ENCODE measurements at places on chromosomes 7 and 10. TPM values are rescaled to one million over a fixed set of nuclear protein-coding genes. Genes with fewer than 3 reads are reported as not detected.

ASZ1 gene
- not detected for total RNA-seq

CTAGE4 gene
- 0.12 TPM for total RNA-seq

PAX4 gene
- total RNA-seq: not detected

DLG5 gene
- total RNA-seq: 14.6 TPM

GRCh38 chr10:96695975-96696634, 24.2 kb downstream of the PIK3AP1 start:
- DNase-seq: no peak

DNA sequence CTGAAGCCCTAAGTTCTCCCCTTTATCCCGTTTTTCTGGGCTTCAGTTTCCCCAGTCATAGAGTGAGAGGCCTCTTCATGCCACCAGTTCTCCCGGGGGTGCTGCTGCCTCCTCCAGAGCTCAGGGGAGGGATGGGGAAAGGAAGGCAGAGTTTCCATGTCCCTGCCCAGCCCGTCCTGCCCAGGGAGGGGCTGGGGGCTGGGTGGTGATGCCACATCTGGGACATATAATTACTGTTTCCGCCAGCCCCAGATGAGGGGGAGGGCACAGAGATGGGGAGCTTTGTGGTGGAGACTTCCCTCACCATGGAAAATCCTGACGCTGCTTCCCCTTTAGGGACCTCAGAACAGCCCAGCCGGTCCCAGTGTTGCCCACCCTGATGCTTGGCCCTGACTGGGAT, 4.1 kb downstream of the AQP1 start:
- no peak for DNase-seq

DNA sequence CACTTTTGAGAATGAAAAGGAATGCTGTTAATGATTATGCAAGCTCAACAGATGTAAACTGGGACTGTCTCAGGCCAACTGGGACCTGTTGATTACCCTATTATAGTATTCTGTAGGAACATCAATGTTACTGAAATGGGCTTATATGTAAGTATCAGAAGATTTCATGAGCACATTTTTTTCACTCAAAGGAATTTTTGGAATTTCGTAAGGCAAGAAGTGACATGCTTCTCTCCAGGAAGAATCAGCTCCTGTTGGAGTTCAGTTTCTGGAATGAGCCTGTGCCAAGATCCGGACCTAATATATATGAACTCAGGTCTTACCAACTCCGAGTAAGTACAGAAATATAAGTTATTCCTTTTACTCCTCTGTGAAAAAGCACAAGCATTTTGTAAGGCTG, 19.2 kb downstream of the NIPSNAP2 start:
- DNase-seq: no peak

- no peak for DNase-seq
Measured at GRCh38 chr7:68309806-68310205, 1288.5 kb upstream of the AUTS2 start.
